Cardiac fibroblast (primary cell): ENCODE measurements at places on chromosomes 4 and X.
A peak's percentile ranks its signal among the peaks of the same experiment; 100 is the strongest.

DNA sequence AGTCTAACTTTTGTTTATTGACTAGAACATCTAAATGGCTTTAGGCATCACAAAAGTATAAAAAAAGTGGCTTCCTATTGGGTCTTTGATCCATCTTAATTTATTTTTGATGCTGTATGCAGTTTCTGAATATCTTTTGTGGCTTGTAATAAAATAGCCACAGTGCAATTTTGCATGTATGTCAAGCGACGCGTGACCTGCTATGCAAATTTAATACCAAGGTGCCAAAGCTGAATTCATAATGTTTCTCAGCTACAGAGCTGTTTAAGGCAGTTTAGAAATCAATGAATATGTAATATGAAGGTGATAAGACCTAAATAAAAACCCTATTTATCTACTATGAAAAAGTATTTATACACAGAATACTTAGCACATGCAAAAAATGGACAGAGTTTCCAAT is 197.8 kb downstream of the AFF2 start:
- DNase-seq: no peak

GRCh38 chr4:84726356-84726755 is 143.4 kb downstream of the CDS1 start:
- no peak for DNase-seq

DNA sequence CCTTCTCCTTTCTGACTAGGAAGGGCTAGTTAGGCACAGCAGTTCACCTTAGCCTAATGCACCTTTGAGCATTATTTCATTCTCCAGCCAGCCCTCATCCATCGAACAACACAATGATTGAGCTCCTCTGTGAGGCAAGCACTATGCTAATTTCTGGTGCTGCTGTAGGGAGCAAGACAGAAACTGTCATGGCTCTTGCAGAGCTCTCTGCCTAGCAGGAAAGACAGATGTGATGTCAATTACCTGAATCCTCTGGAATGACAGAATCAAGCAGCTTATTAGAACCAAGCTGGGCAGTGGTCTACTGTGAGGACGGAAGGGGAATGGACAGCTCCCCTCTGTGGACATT is 256.1 kb upstream of the NOCT start:
- no peak for DNase-seq

DNA sequence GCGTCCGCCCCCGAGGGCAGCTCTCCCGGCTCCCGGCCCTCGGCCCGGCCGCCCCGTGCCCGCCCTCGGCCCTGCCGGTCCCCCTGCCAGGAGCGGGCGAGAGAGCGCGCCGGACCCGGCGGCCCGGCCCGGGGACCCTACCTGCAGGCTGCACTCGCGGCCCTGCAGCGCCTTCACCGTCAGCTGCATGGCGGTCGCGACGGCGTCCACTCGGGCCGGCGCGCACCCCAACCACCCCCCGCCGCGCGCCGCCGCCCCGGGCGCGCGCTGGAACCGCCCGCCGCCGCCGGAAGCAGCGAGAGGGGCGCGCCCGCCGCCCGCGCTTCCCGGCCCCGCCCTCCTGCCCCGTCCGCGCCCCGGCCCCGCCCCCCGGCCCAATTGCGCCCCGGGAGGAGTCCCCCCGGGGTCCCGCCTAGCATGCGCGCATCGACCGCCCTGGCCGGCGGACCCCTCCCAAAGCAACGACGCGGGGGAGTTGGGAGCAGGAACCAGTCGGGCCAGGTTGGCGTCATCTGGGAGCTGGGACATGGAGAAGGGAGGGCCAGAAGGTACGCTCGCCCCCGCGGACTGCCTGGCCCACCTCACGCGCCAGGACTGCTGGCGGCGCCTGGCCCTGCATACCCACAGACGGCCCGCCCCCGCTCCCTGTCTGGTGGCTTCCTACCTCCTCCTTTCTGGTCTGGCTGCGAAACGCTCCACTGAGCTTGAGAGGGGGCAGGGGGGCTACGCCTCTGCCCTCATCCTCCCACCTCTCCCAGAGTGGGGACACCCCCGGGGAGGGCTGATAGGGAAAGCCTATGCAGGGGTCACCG is at the start of gene UBL4A:
TSS of gene UBL4A (minus strand) at position 220 of the 812 bp plus-strand sequence. CDS start at position 189, 31 bp downstream.
- DNase-seq: peak; percentile 36

DNA sequence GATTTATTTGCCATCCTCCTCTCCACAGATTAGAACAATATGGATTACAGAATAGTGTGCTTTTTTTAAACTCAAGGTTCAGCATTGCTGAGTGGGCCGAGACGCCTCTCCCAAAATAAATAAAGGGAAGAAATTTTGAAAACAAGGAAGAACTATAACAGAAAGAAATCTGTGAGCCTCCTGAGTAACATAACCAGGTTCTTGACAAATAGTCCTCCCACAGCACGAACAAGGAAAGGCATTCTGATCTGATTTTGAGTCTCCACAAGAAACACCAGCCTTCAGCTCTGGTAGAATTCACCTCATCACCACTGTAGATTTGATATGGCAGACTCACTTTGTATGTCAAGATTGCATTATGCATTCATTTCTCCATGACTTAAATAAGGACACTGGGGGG is 173.6 kb downstream of the HHIP start:
- DNase-seq: no peak

DNA sequence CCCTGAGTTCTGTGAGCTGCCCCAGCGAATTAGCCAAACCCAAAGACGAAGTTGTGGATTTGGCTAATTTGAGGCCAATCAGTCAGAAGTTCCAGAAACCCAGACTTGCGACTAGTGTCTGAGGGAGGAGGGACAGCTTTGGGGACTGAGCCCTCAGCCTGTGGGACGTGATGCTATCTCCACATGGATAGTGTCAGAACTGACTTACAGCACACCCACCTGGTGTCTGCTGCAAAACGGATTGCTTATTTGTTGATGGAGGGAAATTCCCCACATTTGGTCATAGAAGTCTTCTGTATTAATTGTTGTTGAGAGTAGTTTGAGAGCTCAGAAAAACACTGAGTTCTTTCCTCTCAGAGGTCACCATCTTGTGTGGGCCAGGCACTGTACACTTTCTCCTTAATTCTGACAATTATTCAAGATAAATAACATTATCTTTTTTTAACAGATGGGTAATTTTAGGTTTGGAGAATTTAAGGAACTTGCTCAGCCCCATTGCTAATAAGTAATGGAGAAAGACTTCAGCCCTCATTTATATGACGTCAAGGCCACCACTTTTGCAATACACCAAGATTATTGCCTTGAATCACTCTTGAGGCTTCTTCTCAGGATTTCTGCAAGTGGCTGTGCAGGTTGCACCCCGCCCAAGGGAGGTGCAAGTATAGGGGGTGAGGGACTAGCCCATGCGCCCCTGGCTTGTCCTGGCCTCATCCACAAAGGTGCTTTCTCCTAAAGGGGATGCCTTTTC is 16.7 kb downstream of the CLRN2 start:
- DNase-seq: no peak

GRCh38 chr4:6200011-6200921 is at the start of gene JAKMIP1:
TSS of gene JAKMIP1 (minus strand) at chr4:6200549. CDS start at chr4:6112850, 87,699 bp downstream.
- DNase-seq: peak; percentile 60

- no peak for DNase-seq
Observed at GRCh38 chrX:116930311-116930710, 467.5 kb upstream of the CT83 start.

DNA sequence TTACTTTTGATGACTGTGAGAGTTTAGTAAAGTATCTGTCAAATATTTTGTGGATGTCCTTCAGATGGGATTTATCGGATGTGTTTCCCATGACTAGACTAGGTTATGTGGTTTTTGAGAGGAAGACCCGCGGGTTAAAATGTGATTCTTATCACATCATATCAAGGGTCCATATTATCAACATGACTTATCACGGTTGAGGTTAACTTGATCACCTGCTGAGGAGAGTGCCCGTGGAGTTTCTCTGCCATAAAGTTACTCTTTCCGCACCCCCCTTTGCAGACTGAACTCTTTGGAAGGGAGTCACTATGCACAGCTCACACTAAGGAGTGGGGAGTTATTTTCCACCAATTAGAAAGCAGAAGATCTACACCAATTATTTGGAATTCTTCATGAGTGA is 38.7 kb downstream of the GLRB start:
- no peak for DNase-seq

DNA sequence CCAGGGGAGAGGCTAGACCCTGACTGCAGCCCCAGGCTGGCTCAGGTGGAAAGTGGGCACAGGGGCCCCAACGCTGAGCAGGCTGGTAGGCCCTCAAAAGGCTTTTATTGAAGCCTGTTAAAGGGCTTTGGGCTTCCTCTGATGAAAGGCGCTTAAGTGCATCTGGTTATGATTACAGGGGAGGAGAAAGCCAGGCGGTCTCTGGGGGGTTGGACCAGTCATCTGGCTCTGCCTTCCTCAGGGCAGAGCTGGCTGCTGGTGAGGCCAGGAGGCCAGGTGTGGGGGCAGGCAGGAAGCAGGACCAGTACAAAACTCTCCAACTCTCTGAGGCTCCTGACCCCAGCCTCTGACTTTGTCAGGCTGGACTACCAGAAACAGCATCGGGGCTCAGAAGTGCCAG is 68.8 kb upstream of the BCOR start:
- peak; percentile 56 for DNase-seq

GRCh38 chr4:170170861-170171260 is 81.1 kb upstream of the AADAT start:
- no peak for DNase-seq

- DNase-seq: no peak
Observed at GRCh38 chr4:95409750-95410149, 139.0 kb downstream of the UNC5C start.

- DNase-seq: no peak
Observed at GRCh38 chr4:185885075-185885474, 73.1 kb upstream of the SORBS2 start.
